ENCODE measurements at places on chromosomes 7 and 10.

DNA sequence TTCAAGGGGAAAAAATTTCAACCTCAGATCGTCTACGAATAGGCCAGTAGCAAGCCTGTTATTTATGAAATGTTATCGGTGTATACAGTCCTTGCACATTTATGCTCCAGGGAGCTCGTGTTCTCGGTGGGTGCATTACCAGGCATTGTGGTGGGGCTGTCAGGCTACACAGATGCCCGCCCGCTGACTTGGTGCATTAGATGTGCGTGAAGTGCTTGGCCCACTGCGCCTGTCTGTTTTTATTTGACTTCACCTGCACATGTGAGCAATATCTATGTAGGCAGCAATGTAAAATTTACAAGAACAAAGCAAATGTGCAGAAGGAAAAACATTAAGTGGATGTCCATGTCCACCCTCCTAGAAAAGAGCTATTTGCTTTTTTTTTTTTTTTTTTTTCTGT is 2.8 kb downstream of the FOXK1 start:
- no peak for DNase-seq

GRCh38 chr7:16223963-16224707 is 197.2 kb downstream of the CRPPA start:
- peak; percentile 16 for DNase-seq

- no peak for DNase-seq
Observed at GRCh38 chr7:75866114-75866488, 12.7 kb upstream of the RHBDD2 start.

DNA sequence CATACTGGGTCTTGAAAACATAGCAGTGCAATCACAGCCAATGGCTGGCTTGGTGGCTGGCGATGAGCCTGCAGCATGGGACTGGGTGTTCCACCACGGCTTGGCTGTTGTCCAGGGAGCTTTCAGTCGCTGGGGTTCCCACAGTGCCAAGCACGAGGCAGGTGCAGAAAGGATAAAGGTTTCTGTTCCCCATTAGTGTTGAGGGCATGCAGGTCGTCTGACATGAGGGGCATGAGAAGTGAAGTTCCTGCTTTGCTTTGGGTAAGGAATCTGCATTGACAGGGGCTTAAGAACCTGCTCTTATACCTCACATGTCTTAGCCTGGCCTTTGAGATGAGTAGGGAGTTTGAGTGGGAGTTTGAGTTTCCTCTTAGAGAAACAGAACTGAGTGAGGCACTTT is 9.0 kb upstream of the CFTR start:
- DNase-seq, result no peak

DNA sequence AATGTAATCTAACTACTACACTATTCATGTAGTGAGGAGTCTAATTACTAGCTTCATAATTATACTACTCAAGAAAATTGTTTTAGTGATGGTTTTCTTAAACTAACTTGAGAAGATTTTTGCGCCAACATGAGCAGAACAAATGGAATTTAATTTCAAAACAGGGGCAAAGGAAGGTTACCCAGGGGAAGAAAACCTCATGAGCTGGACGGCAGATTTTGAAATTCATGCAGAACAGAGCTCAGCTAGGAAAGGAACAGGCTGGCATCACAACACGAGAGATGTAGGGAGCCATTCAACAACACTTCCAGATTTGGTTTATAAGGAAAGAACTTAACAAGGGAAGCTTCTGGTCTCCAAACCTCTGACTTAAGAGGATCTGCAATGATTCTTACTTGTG is 235.3 kb upstream of the PRKCQ start:
- DNase-seq, result no peak

DNA sequence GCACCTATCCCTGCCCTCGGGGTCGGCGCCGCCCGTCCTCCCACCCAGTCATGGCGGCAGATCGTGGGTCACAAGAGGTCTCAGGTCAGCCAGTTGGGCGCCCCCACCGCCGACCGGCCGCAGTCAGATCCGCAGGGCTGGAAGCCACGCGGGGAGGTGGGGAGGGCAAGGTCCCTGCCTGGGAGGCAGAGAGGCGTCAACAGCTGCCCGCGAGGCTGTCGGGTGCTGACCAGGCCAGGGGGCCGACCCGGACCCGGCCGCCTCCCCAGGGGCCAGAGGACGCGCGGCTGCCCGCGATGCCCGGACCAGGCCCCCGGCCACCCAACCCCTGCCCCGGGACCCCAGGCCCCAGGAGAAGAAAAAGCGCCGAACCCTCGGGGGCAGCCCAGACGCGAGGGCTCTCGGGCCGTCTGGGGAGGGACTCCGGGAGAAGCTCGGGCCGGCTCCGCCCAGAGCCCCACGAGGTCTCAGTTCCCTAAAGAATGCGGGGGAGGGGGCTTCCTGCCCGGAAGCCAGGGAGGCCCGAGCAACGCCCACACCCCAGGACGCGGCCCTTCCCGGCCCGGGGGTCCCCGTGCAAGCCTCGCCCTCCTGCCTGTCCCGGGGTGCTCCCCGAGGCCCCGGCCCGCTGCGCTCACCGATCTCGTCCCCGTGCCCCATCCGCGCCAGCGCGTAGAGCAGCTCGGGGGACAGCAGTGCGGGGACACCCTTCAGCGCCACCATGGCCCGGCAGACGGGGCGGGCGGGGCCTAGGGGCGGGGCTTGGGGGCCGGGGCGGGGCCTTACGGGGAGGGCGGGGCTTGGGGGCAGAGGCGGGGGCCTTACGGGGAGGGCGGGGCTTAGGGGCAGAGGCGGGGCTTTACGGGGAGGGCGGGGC is at the start of gene FUOM:
TSS of gene FUOM (minus strand) at position 735 of the 877 bp plus-strand sequence. CDS start at position 723, 12 bp downstream.
- DNase-seq, result peak; percentile 30

- no peak for DNase-seq
Observed at GRCh38 chr7:20340839-20341238, 10.1 kb downstream of the ITGB8 start.

DNA sequence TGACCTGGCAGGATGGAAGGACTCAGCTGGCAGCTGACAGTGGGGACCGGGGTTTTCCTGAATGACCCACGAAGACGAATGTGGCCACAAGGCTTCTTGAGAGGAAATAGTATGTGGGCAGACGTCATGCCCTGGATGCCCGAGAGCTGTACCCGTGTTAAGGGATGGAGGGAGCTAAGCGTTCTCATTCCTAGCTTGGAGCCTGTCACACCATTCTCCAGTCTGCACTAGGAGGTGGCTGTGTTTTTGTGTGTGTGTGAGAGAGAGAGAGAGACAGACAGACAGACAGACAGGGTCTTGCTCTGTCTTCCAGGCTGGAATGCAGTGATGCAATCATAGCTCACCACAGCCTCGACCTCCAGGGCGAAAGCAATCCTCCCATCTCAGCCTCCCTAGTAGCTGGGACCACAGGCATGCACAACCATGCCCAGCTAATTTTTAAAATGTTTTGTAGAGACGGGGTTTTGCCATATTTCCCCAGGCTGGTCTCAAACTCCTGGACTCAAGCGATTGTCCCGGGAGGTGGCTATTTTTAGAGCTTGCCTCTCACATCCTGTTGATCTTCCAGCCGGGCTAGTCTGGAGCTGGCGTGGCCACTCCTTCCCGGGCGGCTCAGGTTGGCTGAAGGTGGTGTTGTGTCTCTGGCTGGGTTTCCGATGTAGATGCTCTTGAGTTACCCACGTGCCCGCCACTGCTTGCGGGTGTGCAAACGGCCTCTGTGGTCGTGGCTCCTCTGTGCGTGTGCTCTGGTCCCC is 2.1 kb downstream of the AMZ1 start:
- no peak for DNase-seq

- DNase-seq, result no peak
Observed at GRCh38 chr7:43215061-43215460, 102.6 kb downstream of the HECW1 start.

GRCh38 chr7:96723622-96724021 is 14.0 kb upstream of the SEM1 start:
- DNase-seq, result no peak

- no peak for DNase-seq
Observed at GRCh38 chr7:148979827-148980226, 48.5 kb downstream of the PDIA4 start.

DNA sequence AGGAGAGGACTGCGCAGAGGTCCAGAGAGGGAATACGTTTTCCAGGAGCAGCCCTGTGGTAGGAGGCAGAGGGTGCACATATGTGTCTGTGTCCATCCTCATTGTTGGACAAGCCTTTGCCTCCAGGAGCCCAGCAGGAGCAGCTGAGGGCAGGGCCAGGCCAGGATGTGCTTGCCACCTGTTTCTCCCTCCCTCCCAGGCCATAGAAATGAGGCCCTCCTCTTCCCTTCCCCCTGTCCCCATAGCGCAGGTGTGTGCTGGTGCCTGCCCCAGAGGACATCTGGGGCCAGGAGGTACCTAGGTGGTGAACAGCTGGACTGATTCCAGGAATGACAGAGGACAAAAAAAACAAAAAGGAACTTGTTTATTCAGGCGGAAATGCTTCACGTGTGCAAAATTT is 10.5 kb upstream of the CXCL12 start:
- no peak for DNase-seq

DNA sequence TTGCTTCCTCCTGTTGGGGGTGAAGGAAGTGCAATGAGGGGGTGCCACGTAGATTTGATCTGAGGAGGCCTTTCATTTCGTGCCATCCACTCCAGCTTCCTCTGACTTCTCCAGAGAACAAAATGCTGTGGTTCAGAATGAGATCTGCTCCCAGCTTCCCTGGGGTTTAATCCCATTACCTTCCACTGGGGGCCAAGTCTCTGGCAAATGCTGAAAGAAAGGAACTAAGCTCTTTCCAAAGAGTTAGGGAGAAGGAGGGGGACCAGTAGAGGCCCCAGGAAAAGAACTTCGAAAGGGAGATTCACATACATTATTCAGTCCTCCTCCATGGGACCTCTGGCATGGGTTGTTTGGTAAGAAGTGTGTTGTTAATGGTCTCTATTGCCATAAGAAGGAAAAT is 727.0 kb downstream of the TYW1 start:
- no peak for DNase-seq

DNA sequence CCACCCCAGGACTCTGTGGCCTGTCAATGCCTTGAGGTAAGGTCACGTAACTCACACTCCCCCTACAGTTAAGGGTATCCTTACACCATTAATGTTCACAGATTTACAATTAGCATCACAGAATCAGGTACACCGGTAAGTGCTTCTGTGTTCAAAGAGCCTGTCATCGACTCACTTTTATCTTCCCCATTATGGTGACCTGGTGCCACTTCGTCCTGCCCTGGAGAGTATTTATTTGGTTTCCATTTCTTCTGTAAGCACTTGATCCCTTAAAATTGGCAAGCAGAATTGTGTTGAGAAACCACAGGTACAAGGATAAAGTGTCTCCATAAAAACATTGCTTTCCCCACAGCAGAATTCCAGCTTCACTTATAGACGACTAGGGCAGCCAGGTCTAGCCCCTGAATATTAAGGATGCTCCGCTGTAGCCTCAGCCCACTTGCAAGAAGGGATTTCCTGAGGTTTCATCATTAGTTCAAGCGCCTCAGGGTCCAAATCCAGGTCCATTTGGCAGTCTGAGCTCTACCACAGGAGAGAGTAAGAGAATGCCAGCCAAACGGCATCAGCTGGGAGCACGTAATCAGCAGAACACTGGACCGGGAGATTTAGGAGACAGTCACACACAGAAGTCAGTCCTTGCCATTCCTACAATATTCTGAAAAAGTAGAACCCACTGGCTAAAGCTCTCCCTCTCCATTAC is 10.1 kb downstream of the ATXN7L1 start:
- no peak for DNase-seq

GRCh38 chr7:77800158-77800557 is 1.6 kb downstream of the PHTF2 start:
- DNase-seq, result no peak

DNA sequence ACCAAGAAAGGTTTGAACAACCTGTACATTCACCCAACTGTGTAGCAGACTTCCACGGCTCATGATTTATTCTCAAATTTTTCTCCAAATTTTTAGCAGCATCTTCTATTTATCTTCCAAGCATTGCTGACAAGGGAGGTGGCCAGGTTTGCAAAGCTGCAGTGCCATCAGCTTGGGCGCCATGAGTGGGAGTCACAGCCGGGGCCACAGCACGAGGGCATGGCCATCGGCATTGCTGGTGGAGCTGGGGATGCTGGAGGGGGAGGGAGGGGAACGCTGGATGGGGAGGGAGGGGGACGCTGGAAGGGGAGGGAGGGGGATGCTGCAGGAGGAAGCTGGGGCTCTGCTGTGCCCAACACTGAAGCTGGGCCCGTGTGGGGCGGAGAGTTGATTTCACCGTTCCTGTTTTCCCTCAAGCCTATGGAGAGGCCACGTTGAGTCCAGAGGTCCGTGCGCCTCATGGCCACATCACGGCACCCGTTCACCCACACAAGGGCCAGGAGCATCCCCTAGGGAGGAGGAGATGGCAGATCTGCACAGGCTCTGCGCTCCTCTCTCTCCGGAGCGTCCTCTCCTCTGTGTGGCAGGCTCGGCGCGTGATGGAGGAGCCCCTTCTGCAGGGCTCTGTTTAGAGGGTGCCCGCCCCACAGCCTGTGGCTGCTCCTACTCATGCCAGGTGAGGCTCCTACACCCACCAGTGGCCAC is 520.2 kb downstream of the DNAJB6 start:
- DNase-seq, result no peak

DNA sequence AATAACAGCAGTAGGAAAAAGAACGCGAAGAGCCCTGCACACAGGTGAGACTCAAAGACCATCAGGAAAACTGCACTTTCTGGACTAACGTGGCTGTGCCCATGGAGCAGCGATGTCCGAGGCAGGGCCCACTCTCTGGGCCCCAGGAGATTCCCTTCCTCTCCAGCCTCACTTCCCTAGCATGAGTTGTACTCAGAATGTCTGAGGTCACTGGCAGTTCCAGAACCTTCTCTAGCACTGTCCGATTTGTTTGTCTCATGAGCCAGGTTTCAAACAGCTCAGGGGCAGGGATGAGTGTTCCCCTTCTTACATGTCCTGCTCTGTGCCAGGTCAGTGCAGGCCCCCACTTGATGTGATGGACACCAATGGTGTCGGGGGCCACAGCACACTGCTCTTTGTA is 484.2 kb downstream of the PTPRN2 start:
- DNase-seq, result no peak

DNA sequence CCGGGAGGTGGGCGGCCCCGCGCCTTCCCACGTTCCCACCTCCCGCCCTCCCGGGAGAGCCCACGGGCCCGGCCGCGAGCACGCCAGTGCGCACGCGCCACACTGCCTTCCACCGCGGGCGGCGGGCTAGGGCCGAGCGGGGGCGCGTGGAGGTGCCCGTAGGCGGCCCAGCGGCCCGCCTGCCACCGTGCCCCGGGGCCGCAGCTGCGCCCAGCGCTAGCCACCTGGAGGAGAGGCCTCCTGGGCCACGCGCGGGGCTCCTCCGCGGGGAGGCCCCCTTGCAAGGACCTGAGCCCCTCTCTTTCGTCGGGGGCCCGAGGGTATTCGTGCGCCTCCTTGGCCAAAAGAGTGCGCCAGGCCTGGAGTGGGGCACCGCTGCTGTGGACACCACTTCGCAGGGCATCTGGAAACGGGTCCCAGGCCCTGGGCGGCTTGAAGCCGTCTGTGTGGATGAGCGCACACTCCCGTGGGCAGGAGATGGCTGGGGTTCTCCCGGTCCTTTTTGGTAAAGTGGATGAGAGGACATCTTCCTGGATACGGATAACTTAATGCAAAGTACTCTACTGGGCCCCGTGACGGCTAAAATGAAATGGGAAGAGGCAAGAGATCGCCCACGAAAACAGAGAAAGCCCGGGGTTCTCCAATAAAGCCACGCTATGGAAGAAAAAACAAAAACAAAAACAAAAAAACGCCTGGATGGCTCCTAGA is 9.0 kb upstream of the EBF3 start:
- DNase-seq, result no peak

GRCh38 chr10:95394161-95394880 is 103.5 kb upstream of the PDLIM1 start:
- DNase-seq, result no peak

- no peak for DNase-seq
Observed at GRCh38 chr10:43070121-43071085, 6.5 kb upstream of the RET start.

GRCh38 chr10:35265435-35265834 is 70.9 kb upstream of the CCNY start:
- no peak for DNase-seq
